ENCODE measurements at places on chromosomes 4 and X.

- no peak for DNase-seq
These were observed 46.2 kb downstream of the PPEF1 start for GRCh38 chrX:18753631-18754030.

GRCh38 chrX:39595977-39596376, 501.8 kb downstream of the BCOR start:
- no peak for DNase-seq

GRCh38 chr4:13535118-13535517, 9.2 kb downstream of the NKX3-2 start:
- DNase-seq: no peak

DNA sequence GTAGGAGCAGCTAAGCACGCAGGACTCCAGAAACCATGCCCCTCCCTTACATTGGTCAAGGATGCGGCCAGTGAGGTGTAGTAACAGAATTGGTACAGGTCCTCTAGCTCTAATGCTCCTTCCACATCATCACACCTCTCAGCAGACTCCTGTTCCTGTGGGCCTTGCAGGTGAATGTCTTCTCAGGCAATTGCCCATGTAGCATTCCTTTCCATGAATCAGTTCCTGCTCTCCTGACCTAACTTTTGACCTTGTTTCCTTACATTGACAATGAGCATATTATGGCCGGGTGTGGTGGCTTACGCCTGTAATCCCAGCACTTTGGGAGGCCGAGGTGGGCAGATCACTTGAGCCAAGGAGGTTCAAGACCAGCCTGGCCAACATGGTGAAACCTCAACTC, 31.3 kb downstream of the MAP7D3 start:
- DNase-seq: no peak

DNA sequence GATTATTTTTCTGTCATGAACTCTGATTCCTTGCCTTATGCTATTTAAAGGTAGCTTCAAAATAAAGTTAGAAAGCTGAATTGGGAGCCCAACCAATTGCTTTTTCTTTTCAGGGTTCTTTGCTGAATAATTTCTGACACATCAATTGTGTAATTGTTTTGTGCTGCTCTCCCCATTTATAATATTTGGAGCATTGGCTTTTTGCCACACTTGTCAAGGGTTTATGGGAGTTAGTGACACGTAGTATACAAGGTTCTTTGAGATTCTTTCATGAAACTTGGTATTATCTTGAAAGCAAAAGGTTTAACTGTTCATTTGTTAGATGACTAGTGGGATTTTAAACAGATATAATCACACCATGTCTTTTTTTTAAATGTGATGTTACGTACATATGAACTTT, 80.9 kb downstream of the POLA1 start:
- DNase-seq: no peak

DNA sequence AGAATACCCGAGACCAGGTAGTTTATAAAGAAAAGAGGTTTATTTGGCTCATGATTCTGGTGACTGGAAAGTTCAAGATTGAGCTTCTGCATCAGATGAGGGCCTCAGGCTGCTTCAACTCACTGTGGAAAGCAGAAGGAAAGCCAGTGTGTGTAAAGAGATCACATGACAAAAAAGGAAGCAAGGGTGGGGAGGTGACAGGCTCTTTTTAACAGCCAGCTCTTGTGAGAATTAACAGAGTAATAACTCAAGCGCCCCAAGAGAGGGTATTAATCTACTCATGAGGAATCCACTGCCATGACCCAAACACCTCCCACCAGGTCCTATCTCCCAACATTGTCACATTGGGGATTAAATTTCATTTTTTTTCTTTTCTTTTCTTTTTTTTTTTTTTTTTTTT, 6.3 kb upstream of the YIPF6 start:
- DNase-seq: no peak

DNA sequence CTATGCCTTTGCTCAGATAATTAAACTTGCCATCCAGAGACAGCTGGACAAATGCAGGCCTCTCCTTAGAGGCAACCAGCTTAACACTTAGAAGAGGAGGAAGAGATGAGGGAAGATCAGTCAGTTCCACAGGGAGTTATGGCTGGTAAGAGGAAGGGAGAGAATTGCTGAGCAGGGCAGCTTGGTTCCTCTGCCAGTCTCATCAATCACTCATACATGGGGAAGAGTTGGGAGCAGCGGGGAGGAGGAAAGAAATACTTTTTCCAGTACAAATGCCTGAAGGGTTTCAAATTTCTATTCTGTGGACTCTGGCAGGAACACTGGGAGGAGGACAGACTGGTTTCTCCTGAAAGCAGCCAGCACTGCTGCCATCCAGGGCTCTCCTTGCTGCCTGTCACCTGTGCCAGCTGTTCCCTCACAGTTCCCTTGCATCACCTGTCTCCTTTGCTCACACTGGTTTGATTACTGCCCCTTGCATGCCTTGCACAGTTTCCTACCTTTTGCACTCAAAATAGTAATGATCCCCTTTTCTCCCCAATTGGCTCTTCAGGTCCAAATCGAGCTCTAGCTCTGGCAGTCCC, 59.5 kb downstream of the PGRMC2 start:
- DNase-seq: no peak

DNA sequence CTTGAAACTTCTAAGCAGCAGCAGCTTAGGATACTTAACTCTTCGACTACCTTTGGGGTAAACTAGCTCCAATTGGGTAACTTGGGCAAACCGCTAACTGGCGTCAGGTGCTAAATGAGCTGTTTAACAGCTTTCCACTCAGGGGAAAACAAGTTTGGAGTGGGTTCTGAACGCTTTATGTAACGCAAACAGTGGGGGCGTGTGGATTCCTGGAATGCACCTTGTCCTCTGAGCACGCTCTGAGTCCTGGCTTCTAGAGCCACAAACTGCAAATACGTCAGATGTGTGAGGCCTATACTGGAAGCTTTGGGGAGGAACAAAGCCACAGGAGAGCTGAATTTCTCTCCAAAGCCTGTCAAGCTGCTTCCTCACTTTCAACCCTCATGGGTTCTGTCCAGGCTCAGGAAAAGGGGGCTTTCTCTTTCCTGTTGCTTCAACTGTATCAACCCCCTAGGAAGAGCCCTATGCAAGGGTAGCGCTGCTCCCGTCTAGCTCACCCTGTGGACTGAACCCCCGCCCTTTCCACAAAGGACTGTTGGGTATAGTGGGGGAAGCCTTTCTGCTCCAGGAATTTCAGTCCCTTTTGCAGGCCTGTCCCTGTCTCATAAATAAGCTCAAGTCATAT, 4.5 kb upstream of the WDR1 start:
- no peak for DNase-seq

DNA sequence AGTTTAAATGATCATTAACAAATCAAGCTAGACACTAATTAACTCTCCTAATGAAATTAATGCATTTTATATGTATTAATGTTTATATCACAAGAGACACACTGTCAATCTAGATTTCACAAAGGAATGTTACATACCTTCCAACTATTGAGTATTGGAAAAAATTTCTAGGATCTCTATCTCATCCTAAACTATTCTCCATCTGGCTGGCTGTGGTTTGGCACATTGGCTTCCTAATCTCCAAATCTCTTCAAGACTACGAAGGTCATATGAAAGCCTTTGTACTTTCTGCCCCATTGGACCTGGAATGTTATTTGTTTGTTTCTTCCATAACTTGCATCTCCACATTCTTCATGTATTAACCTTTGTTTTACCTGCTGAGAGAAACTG, 1160.0 kb downstream of the ADGRL3 start:
- DNase-seq: no peak

GRCh38 chrX:151977923-151978322, 3.4 kb upstream of the GABRE start:
- no peak for DNase-seq

DNA sequence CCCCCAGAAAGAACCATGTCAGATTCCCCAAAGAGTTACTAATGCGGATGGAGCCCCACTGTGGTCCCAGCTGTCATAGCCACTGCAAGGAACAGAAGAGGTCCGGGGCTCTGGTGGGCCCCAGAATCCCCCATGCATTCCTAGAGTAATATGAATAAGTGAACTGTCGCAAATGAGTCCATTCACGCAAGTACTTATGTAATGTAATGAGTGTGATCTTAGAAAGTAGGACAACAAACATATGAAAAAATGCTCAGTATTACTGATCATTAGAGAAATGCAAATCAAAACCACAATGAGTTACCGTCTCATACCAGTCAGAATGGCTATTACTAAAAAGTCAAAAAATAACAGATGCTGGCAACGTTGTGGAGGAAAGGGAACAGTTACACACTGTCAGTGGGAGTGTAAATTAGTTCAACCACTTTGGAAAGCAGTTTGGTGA, 141.5 kb upstream of the RBPJ start:
- DNase-seq: no peak

GRCh38 chrX:46686003-46686645, 72.8 kb downstream of the SLC9A7 start:
- no peak for DNase-seq

DNA sequence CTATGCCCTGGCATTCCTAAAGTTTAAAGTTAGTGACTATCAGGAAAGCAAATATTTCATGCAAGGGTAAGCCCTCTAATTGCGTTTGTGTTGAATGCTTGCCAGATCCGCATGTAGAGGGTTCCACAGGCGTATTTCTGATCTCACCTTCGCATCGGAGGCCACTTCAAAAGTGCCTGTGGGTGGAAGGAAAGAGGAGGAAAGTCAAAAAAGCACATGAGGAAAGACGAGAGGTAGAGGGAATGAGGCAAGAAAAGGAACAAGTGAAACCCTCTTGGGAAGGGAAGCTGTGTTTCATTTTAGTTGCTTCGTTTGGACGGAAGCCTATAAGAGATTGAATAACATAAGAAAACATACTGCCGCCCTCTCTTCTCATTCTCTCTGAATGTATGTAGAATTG, 628.8 kb downstream of the SPRY1 start:
- no peak for DNase-seq

DNA sequence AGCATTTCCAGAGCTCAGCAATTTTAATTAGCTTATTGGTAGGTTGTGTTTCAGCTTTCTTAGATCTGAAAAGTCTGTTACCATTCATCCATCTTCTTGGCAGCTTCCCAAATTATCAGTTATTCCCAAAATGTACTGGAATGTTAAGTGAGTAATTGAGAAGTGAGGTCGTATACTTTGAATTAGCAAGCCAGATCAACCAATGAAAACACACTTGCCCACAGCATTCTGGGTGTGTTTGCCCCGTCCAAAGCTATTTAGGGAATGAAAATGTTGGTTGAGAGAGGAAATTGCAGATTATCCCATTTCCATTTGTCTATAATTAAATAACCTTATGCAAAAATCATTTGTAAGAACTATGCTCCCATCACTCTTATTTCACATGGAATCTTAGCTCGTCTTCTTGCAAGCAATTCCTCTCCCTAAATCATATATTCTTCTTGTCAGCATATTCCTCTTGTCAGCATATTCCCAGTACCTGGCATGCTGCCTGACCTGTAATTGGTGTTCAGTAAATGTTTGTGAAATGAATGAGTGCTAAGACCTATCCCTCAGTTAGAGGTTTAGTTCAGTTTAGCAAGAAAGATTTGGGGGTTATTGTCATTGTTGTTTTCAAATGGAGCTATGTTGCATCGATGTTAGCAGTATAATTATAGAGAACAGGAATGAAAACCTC, 23.3 kb upstream of the ANTXR2 start:
- no peak for DNase-seq

DNA sequence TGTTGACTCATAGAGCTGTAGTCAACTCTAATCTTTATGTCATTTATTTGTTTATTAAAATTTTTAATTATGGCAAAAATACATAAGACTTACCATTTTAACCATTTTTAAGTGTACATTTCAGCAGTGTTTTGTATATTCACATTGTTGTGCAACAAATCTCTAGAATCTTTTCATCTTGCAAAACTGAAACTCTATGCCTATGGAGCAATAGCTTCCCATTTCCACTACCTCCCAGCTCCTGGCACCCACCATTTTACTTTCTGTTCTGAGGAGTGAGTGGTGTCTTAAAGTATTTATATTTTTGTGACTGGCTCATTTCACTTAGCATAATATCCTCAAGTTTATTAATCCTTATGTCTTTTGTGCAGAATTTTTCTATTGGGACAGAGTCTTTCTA, 181.0 kb downstream of the GPAT3 start:
- no peak for DNase-seq

- no peak for DNase-seq
These were observed 184.9 kb downstream of the KIT start for GRCh38 chr4:54842656-54843055.

- no peak for DNase-seq
These were observed 368.8 kb downstream of the GASK1B start for GRCh38 chr4:157803845-157804521.

GRCh38 chr4:7770224-7771050, 169.2 kb downstream of the AFAP1 start:
- DNase-seq: no peak

DNA sequence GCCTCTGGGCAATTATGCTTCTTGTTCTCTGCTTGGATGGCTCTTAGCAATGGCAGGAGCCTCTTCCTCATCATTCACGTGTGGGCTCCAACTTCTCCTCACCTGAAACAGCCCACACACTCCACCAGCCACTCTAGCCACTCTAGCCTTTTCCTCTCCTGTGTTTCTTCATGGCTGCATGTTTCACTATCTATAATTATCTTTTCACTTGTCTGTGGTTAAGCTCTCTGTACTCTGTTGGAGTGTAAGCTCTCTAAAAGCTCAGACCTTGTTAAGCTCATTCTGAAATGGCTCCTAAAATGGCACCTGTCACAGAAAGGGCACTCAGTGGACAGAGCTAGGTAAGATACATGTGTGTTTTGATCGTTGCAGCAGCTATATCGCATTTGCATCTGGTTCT, 80.0 kb downstream of the SH3KBP1 start:
- DNase-seq: no peak

DNA sequence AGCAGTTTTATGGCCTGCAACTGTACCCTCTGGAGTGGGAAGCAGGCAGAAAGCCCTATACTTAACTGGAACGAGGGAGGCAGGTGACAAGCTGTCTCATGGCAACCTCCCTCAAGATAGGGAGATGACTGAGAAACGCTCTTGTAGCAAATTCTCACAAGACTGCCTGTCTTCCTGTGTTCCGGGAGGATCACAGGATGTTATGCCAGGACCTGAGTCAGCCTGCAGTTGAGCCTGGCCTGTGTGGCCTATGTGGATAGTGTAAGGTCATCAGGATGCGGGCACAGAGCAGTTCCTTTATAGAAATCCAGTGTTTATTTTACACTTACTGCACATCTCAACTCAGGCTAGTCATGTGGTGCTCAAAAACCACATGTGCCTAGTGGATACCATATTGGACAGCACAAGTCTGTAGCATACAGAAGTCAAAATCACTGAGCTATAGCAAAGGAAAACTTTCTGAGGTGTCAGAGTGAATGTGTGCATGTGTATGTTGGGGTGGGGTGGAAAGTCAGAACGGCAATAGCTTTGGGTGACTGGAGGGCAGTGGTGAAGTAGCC, 25.2 kb downstream of the TAF7L start:
- DNase-seq: no peak

All from NCI-H2081 treated with DMSO at 0.1 percent for 48 hours (cell line).